ENCODE measurements at places on chromosomes 4 and X.

DNA sequence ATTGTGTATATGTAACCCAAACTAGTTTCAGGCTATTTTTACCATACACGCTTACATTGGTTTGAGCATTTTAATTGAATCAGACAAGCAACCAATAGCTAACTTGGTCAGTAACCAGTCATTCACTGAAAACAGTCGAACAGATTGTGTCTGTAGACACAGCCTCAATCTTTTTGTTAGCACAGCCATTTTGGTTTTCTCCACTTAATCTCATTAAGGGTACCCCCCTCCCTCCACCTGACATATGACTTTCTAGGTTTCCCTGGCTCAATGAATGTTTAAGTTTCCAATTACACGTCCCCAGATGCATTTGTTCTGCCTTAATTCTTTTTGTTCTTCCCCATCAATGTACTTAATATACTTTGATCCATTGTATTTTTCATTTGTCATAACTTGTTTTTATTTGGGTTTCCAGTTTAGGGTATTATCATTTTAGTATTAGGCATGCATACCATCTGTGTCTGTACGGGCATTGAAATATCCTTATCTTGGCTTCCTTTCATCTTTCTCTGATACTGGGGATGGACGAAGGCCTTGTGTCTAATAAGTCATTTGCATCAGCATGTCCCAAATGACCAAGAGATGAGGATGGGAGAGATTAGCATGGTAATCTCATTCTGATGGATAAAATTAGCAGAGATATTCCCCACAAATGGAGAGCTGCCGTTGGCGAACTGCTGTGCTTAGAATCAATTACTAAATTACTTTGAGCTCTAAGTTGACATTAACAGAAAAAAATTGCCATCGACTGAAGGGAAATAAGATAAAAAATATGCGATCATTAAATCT is 35.9 kb upstream of the PHOX2B start:
- DNase-seq: no peak

DNA sequence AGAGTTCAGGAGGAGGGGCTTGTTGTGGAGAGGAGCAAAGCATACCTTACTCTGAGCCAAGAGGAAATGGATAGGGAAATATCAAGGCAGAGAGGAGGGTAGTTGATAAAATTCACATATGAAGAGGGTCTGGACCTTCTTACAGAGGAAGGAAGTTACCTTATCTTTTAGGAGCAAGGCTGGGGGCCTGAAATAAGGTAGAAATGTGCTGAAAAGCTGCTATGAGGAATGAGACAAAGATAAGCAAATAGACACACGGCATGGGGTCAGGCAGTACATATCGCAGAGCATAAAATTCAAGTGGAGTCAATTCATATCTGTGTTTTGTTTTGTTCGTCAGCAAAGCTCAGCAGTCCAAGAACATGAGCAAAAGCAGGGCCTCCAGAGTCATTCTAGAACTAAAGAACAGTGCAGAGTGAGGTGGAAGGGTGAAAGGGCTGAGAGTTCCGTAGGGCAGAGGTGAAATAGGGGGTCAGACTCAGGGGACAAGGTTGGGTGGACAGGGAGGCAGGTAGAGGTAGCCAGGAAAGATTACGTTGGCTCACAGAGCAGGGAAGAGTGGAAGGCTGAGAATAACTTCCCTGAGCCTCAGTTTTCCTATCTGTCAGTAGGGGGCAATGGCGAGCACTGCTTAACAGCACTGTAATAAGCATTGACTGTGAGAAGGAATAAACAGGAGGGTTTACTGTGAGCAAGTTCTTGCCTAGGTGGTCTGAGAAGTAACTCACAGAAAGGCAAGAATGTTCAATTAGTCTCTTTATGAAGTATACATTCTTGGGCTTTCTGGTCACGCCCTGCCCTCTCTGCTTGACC is 9.2 kb downstream of the VSIG4 start:
- no peak for DNase-seq

DNA sequence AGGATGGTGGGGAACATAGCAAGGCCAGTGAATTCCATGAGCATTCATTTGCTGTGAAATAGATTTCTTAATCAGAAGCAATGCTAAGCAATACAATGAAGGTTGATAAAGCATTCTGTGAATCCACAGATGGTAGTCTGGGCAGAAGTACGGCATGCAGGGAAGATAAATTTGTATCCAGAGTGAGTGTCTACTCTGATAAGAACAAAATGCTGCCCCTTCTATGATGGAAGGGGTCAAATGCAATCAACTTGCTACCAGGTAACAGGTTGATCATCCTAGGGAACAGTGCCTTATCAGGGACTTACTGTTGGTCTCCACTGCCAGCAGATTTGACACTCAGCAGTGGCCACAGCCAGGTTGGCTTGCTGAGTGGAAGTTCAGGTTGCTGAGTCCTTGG is 189.4 kb downstream of the MAB21L2 start:
- no peak for DNase-seq

GRCh38 chr4:8188085-8188484 is 11.0 kb upstream of the SH3TC1 start:
- no peak for DNase-seq

GRCh38 chr4:66633477-66633876 is 911.8 kb downstream of the CENPC start:
- DNase-seq: peak; percentile 6

- no peak for DNase-seq
Observed at GRCh38 chr4:38519666-38520065, 144.3 kb upstream of the KLF3 start.

DNA sequence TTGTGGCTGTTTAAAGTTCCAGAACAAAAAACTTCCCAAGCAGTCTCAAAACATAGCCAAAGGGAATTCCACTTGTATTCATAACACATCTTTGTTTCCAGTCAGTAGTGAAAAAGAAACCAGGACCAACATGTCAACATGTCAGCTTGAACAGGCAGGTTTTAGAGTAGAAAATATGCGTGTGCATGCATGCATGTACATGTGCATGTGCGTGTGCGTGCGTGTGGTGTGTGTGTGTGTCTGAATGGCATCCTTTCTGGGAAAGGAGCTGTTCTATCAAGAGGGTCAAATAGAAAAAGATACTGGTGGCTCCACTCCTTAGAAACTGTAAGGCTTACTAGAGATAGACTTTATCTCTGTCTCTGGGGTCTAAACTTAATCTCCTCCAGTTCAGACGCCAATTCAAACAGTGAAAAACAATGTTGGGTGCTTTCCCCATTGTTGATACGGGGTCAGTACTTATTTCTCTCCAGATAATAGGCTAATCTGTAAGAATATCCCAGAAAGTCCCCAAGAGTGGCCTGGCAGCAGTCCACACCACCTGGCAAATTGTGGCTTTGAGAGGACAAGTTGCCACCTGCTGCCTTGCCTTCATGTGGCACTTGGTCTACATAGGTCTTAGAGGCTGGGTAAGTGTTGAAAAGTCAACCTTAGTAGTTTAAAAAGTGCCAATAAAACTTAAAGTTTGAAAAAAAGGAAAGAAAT is 110.4 kb downstream of the SCD5 start:
- DNase-seq: no peak

- no peak for DNase-seq
Observed at GRCh38 chr4:126470862-126471261, 1156.1 kb downstream of the FAT4 start.

GRCh38 chr4:6278801-6279197 is 9.1 kb downstream of the WFS1 start:
- no peak for DNase-seq
